Hypothalamus (tissue), 51 donors: ENCODE measurements at places on chromosomes 2 and 18.

DNA sequence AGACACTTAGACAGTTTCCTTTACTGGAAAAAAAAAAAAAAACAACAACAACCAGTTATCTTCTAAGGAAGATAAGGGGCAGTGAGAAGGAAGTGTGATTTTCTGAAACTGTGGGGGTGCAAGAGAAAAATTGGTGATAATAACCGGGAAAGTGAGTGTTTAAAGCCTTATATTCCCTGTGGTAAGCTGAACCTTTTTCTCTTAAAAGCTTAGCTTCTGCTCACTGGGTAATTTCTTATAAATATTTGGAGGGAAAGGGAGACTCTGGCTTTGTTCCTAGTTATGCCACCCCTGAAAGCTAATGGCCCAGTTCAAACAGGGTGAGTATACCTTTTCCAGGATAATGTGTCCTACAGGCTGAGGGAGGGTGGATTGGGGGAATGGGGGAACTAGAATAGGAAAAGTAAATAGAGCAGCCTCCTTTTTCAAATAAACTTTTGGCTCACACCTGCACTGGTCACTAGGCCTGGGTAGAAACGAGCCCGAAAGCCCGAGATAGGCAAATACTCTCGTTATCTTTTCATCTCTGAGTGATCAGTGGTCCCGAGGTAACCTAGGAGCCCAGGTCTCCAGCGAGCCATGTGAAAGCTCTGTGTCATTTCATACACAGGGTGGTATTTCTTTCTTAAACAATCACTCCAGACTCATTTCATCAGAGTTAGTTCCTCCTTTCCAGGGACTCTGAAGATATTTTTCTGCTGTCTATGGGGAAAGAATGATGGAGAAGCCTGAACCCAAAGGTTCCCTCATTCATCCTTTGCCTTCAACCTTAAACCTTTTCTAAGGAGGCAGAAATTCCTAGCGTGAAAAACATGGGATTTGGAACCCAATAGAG lies 15.5 kb upstream of the SRBD1 start:
- no peak for DNase-seq

DNA sequence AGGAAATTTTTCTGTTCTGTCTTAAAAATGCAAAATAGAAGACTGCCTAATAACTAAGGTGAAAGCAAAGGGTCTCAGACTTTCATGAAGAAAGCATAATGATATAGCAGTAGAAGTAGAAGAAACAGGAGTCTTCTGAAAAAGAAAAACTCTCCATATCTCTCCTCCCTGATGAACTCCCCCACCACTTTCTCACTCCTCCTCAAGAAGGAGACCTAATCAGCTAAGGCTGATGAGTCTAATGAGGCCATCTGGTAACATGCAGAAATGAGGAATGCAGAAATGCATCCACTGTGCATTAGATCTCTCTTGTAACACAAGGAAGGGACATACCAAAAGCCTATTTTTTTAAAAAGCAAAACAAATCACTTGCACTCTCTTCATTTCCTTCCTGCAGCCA lies 273.7 kb upstream of the UBE2E3 start:
- DNase-seq, result no peak

DNA sequence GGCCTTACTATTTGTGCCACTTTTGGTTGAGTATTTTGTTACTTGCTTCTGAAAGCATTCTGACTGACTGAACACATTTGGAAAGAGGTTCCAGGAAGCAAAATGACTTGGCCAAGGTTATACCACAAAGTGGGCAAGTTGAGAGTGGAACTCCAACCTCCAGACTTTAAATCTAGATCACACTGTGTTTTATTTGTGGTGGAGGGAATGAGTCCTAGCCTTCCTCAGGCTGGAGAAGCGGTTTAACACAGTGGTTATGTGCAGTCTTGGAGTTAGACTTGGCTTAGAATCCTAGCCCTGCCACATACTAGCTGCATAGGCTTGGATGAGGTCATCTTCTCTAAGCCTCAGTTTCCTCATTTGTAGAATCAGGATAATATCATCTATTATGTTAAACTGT lies 33.4 kb downstream of the PLEKHM3 start:
- DNase-seq, result no peak

GRCh38 chr2:207328944-207329386 lies 163.2 kb upstream of the KLF7 start:
- DNase-seq, result no peak

GRCh38 chr2:104786821-104787220 lies 67.1 kb upstream of the POU3F3 start:
- DNase-seq, result no peak

DNA sequence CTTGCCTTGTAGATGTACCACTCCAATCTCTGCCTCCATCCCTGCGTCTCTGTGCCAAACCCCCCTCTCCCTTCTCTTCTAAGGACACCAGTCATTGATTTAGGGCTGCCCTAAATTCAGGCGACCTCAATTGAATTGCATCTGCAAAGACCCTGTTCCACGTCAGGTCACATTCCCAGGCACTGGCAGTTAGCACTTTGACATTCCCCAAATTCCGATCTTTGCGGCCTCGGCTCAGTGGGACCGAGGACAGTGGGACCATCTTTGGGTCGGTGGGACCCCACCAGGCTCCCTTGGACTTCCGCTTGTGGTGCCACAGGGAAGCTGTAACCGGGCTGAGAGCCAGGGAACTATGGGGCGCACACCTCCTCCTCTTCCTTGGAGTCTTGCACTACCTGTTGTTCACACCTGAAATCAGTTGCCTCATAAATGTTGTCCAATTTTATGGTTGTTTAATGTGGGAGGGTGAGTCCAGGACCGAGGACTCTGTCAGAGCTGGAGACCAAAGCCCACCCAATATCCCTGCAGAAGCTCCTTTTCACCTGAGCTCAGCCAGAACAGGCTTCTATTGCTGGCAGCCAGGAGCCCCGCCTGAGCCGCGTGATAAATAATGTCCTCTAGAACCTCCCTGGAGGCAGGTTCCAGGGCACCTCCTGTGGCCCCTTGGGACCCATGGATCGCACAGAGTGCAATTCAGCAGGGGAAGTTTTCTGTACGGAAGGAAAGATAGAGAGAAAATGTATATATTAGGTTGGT lies 271.6 kb downstream of the EIPR1 start:
- DNase-seq, result no peak

DNA sequence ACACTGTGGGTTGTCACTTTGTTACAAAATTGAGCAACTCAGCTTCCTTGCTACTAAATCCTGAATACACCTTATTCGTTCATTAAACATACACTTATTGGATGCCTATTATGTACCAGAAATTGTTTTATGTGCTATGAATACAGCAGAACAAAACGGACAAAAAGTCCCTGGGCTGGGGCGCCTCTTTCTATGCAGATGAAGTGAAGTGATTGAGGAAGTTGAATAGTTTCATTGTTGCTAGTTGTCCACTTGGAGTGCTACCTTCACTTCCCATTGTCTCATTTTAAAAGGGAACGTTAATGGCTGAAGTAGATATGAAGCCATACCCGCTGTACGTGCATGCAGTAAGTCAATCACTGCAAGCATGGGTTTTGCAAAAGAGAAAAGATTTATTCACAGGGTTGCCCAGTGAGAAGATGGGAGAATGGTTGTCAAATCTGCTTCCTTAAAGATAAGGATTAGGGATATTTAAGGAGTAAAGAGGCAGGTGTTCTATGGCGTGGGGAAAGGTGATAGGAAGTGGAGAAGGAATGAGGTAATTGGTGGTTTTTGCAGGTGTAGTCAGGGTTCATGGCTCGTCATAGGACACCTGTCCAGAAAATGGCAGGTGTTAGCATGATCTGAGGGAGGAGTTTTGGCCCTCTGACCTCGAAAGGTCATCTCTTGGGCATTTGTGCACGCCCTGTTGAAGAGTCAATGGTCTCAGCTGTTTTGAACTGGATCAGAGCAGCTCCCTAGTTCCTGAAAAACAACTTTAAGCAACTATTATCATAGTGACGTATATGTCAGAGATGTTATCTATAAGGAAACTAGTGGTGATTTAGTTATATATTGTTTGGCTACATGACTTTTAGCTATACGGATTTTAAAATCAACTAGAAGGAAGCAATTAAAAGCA lies 23.5 kb downstream of the TRPM8 start:
- DNase-seq, result no peak

GRCh38 chr18:47531717-47532116 lies 280.3 kb upstream of the SKOR2 start:
- DNase-seq, result no peak

- DNase-seq, result no peak
These were observed 18.6 kb downstream of the EHBP1 start for GRCh38 chr2:62724106-62724505.

- no peak for DNase-seq
These were observed 134.7 kb upstream of the CDH20 start for GRCh38 chr18:61198486-61198885.

DNA sequence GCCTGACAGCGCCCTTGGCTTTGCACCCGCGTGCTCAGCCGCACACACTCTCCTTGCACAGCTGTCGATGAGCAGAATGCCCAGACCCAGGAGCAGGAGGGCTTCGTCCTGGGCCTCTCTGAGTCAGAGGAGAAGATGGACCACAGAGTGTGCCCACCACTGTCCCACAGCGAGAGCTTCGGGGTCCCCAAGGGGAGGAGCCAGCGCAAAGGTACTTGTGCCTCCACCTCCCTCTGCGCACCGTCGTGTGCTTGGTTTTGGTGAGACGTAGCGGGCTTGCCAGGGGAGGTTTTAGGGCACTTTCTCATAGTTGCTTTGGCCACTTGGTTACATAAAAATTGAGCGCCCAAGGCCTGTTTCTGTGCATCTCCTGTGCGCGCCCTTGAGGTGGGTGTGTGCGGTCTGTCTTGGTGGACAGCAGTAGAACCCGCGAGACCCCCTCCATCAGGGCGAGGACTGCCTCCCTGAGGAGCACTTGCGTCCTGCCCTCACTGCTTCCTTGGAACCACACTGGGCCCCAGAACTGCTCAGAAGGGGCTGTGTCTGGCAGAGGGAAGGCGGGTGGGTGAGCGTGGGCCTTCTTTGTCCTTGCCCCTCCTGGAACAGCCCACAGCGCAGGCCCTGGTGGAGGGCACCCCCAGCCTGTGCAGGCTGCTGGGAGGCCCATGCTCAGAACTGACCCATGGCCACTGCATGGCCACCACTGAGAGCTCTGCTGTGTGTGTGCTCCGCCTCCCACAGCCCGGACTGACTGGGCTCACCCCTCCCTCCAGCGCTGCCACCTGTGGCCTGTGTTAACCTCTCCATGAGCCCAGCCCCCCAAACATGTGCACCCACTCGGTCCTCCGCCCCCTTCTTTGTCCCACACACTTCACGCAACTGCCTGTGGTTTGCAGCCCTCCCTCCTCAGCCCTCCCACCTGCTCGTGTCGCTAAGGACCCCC lies 95.9 kb downstream of the DGKD start:
- DNase-seq, result no peak

GRCh38 chr18:21489919-21490495 lies 110.5 kb downstream of the ESCO1 start:
- DNase-seq, result no peak

DNA sequence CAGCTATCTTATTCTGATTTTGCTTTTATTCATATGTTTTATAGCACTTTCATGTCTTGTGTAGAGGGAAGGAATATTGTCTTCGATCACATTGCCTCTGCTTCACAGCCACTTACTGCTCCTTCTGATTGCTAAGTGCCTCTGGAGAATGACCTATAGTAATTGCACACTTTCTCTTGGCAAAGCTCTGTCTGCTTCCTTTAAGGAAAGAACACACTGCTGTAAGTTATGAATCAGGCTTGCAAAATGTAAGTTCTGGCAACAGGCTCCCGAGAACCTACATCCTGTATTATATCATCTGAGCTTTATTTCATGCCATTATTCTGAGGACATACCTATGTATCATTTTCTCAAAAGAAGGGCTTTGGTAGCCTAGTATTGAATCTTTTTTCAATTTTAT lies 170.7 kb downstream of the ZNF804A start:
- no peak for DNase-seq

GRCh38 chr2:241859017-241859435 lies 332 bp upstream of the PDCD1 start:
- no peak for DNase-seq

- DNase-seq, result no peak
These were observed 71.6 kb upstream of the RFX8 start for GRCh38 chr2:101546376-101547058.

GRCh38 chr2:10067881-10068280 lies 12.3 kb downstream of the CYS1 start:
- DNase-seq, result no peak

DNA sequence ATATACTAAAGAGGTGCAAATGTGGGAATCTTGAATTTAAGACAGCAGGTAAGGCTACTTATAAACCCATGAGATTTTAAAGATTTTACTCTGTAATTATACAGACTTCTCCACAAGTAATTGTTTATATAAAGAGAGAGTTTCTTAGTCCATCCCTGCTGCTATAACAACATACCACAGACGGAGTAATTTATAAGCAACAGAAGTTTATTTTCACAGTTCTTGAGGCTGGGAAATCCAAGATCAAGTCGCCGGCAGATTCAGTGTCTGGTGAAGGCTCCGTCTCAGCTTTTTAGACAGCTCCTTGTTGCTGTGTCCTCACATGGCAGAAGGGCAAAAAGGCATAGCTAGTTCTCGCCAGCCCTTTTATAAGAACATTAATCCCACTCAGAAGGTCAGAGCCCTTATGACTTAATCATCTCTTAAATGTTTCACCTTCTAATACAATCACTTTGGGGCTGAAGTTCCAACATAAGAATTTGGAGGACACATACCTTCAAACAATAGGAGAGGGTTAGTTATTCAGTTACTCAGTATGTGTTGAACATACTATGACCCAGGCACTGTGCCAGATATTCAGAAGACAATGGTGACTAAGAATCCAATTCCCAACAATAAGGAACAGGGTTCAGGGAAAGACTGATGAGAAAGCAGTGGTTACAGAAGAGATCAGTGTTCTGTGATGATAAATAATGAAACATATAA lies 466.0 kb downstream of the RIT2 start:
- DNase-seq, result no peak

GRCh38 chr18:64019922-64020756 lies 50.3 kb downstream of the SERPINB8 start:
- no peak for DNase-seq

GRCh38 chr2:72159211-72159993 lies 11.7 kb upstream of the CYP26B1 start:
- no peak for DNase-seq

DNA sequence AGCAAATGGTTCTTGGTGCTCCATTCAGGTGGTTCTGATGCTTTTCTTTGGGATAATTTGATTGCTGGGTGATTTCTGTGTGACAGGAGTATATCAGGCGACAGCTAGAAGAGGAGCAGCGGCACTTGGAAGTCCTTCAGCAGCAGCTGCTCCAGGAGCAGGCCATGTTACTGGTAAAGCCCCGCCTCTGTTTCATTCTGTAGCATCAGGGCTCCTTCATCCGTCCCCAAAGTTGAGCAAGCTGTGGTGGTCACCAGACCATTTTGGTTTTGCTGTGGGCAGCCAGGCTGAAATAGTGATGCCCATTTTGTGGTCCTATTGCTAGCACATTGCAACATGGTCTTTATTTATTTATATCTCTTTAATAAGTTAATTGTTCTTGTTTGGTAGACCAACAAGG lies 132.8 kb upstream of the IL1R2 start:
- no peak for DNase-seq

GRCh38 chr2:415986-416610 lies 128.2 kb upstream of the ALKAL2 start:
- no peak for DNase-seq

- no peak for DNase-seq
These were observed 291.6 kb upstream of the HDAC4 start for GRCh38 chr2:239692362-239692851.

GRCh38 chr2:57448816-57449215 lies 597.8 kb upstream of the VRK2 start:
- no peak for DNase-seq
